SJSA1 (cell line): ENCODE measurements at places on chromosomes 7 and 10. TPM values are rescaled to one million over a fixed set of nuclear protein-coding genes. Genes with fewer than 3 reads are reported as not detected.

Gene SEMA3A
- 17.6 and 29.2 TPM in 2 replicates for total RNA-seq

Gene HERC4
- 26.3 and 42.0 TPM in 2 replicates for total RNA-seq

Gene HK1
- total RNA-seq: 50.0 and 53.1 TPM in 2 replicates

- no peak overlapping the region for H3K27ac ChIP-seq
- no peaks in the 10 kb centered on the region for H3K36me3 ChIP-seq
- no peak for DNase-seq
- 0 out of 2 replicates have a peak, but pooled peaks cover under 1% of the 10 kb centered on the region for H3K27me3 ChIP-seq
- H3K4me1 ChIP-seq: no peaks in the 10 kb centered on the region
Observed at GRCh38 chr10:60454336-60454735, 64.7 kb upstream of the ANK3 start.

DNA sequence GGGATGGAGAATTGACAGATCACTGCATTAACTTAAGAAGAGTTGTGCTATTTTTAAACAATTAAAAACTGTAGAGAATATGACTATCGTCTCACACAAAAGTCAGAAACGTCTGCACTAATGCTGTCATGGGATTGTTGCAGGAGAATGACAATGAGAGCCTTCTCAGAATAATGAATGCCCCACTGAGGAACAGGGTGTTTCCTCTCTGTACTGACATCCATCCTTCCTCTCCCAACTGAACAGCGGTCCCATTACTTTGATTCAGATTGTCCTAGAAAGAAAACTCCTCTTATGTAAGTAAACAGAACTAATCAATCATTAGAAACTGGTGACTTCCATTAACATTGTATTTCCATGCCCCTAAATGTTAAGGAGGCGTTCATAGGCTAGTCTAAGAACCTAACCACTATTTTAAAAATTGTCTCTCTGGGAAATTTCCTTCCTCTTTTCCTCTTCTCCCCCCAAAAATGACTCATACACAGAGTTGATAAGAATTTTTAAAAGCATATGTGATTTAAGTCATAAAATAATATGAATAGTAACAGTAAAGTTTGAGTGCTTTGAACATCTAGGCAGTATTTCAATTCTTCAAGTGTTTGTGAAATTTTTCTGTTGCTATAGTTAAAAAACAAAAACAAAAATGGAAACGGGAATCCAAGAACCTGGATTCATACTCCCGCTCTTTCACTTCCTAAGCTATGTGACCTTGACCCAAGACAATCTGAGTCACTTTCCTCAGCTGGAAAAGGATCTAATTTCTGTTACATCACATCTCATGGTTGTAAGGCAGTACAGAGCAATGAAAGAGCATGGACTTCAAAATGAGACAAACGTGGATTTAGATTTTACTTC lies 12.7 kb upstream of the MACC1 start:
- DNase-seq: no peak
- H3K36me3 ChIP-seq: no peaks in the 10 kb centered on the region
- no peak overlapping the region for H3K4me3 ChIP-seq
- no peak overlapping the region for H3K27ac ChIP-seq

GRCh38 chr10:126663328-126663727 lies 7.2 kb downstream of the C10orf90 start:
- H3K27ac ChIP-seq: no peak overlapping the region
- no peaks in the 10 kb centered on the region for H3K36me3 ChIP-seq
- no peak for DNase-seq
- H3K4me1 ChIP-seq: no peaks in the 10 kb centered on the region
- H3K27me3 ChIP-seq: 0 out of 2 replicates have a peak, but pooled peaks cover under 1% of the 10 kb centered on the region
- H3K4me3 ChIP-seq: no peak overlapping the region

DNA sequence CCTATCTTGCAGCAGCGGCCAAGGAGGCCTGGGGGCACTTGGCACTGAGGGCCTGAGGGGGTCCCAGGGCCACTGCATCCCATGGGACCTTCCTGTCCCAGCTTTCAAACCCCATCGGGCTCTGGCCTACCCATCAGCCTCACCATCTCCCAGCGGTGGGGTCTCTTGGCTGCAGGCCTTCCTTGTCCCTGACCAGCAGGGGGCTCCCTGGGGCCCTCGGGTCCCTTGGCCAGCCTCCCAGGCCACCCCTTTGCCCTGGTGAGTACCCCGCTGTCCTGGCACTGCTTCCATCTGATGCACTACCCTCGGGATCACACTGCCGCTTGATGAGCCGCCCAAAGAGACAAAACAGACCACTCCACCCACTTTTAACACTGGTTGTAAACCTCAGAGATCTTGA lies 43.5 kb downstream of the YKT6 start:
- DNase-seq: no peak
- H3K4me1 ChIP-seq: no peaks in the 10 kb centered on the region
- no peaks in the 10 kb centered on the region for H3K36me3 ChIP-seq
- H3K27me3 ChIP-seq: no peaks in the 10 kb centered on the region
- no peak overlapping the region for H3K4me3 ChIP-seq

DNA sequence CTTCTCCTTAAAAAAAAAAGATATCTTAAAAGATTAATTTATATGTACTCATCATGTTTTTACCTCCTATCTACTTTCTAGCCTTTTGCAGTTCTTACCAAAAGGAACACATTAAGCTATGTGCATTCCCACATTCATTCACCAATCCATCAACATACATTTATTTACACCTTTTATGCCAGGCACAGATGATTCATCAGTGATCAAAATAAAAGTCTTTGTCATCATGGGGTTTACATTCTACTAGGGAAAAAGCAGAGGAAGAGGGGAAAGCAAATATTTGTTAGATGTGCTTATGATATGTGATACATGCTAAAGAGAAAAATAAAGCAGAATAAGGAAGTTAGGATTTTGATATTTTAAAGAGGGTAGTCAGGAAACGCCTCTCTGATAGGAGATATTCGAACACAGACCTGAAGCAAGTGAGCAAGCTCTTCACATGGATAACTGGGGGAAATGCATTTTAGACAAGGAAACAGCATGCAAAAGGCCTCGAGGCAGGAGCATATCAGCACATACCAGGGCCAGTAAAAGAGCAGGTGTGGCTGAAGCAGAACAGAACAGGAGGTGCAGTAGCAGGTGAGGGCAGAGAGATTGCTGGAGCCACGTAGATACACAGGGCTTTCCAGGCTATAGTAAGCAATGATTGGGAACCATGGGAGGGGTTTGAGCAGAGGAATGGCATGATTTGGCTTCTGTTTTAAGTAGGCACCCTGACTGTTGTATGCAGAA lies 67.4 kb downstream of the REEP3 start:
- H3K27ac ChIP-seq: no peak overlapping the region
- peak; percentile 24 for DNase-seq
- peaks cover 32% of the 10 kb centered on the region for H3K4me1 ChIP-seq
- no peaks in the 10 kb centered on the region for H3K36me3 ChIP-seq
